ENCODE measurements at places on chromosomes 11 and 22.

GRCh38 chr11:44066732-44067141 lies 667 bp downstream of the ACCS start:
- DNase-seq: no peak

- DNase-seq: no peak
These were observed 25.5 kb upstream of the HORMAD2 start for GRCh38 chr22:30054764-30055069.

DNA sequence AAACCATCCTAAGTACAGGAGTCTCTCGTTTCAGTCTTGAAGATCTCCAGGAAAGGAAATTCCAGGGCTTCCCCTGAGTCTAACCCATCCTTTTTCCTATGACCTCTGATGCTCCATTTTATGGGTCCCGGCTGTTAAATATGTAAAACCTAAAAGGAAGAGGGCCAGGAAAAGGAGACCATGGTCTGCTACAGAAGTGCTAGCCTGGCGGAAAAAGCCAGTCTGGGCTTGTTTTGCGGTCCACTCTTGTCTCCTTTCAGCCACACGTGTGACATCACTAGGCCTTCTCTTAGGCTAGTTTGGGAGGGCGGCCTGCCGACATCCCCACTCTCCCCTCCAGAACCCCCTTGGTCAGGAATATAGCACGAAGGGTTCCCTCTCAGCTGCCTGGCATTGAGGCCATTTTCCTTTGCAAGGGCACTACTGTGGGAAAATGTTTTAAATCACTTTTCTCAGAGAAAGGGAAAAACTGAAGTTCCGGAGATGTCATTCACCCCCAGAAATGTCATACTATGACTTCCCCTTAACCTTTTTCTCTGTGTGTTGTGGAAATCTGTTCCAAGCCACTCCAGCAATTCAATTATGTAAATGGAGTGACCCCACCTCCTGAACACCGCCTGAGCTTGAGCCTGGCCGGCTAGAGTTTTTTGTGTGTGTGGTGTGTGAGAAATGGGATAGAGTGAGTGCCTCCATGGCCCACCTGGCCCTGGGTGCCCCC lies 86.9 kb downstream of the UBASH3B start:
- no peak for DNase-seq

DNA sequence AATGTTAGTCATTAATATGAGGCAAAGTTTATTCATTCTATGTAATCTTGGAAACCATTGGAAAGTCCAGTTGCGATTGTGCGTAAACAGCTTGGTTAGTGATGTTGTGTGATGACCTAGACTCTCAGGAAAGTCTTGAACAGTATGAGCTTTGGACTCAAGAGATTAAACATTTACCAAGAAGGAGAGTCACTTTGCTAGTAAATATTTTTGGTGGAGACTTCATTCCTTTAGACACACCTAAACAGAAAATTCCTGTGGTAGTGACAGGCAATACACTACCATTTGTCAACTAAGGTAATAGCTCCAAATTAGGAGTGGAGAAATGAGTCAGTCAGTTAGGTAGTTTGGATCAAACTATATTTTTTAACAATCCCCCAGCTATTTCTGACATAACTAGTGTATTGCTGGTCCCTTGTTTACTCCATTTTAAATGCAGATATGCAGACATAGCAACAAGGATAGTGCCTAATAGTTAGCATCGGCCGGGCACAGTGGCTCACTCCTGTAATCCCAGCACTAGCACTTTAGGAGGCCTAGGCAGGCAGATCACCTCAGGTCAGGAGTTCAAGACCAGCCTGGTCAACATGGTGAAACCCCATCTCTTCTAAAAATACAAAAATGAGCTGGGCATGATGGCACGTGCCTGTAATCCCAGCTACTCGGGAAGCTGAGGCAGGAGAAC lies 89.3 kb downstream of the ARHGAP42 start:
- no peak for DNase-seq

- no peak for DNase-seq
These were observed 8.3 kb upstream of the MMP1 start for GRCh38 chr11:102806296-102806695.

DNA sequence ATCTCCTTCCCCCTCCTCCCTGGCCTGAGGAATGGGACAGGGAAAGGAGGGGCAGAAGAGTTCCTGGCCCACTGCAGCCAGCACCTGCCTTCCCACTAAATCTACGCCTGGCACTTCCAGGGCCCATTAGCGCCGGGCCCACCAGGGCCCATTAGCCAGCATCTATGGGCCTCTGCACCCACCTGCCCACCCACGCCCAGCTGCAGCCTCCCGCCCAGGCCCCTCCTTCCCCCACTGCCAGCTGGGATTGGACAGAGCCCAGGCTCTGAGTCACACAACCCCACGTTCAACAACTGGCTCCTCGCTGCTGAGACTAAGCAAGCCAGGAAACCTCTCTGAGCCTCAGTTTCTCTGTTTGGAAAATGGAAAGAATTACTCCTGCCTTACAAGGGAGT lies 48.7 kb downstream of the CYTH4 start:
- DNase-seq: no peak

DNA sequence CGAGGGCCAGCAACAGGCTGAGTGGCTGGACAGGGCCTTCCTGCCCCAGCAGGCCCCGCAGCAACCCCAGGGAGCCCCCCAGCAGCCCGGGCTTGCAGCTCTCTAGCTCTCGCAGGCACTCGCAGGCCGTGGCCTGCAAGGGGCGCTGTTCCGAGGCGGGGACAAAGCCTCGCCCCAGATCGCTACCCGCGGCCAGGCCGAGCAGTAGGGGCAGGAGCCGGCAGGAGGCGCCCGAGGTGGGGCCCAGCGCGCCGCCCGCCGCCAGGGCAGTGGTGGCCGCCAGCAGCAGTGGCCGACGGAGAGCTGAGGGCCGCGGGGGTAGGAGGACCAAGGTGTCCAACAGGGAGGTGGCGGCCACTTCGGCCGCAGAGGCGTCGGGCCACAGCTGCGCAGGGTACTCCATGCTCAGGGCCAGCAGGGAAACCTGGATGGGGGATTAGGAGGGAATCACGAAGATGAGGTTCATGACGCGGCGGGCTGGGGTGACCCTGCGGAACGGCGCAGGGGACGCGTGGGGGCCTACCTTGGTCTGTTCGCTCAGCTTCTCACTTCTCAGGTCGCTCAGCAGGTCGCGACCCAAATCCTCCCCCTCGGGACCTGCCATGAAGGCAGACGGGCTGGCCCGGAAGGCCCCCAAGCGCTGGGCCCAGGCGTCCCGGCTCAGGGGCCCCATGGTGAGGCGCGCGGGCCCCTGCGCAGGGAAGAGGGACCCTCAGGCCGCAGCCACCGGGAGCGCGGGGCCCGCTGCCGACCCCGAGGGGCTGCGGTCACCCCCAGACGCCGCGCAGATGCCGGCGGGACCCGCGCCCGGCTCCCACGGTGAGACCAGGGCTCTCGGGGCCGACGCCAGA lies 632 bp downstream of the AP5B1 start:
- peak; percentile 90 for DNase-seq

DNA sequence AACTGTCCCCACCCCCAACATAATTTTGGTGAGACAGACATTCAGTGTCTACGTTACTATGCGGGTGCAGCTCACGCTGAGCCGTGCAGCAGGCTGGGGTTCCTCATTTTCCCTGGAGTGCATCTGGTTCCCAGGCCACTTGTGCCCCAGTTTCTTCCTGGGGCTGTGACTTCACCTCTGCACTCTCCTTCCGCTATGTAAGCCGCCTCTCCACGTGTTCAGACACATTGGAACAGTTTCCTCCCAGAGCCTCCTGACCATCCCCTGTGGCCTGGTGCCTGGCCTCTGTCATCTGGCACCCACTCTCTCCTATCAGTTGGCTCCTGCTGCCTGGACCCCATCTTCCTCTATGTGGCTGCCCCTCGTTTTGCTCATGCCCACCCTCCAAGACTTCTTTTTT lies 46.2 kb upstream of the A4GALT start:
- no peak for DNase-seq

- DNase-seq: peak; percentile 88
These were observed 20.5 kb downstream of the UBE2L3 start for GRCh38 chr22:21587803-21588611.
